ENCODE measurements at places on chromosomes 2 and 18.

- no peak for DNase-seq
Observed at GRCh38 chr2:159195697-159196096, 90.8 kb downstream of the WDSUB1 start.

- no peak for DNase-seq
Observed at GRCh38 chr2:163659224-163659623, 76.6 kb downstream of the FIGN start.

DNA sequence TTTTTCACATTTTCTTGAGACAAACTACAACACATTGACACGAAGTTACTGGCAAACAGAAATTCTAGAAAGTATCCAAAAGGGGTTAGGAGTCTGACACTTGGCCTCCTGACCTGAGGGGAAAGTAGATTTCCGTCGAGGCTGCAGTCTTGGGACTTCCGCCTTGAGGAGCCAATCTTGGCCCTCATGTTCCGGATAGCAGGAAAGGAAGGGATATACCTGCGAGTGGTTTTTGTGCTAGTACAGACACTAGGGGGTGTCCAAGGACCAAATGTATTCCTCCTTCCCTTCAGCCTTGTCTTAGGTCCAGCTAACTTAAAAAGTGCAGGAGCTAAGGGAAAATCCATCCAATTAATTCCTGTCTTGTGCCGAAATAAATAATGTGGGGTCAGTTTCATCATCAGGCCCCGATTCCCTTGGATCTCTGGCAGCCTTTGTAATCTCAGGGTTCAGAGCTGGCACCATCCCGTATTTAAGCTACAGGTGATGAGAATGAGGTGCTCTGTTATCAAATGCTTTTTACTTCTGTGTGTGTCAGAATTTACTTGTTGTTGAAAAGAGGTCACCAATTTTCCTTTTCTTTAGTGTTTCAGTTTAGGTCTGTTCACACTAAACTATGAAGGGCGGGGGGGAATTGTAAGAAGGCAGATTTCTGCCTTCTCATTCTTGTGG lies 330.2 kb upstream of the FANCL start:
- peak; percentile 64 for DNase-seq

DNA sequence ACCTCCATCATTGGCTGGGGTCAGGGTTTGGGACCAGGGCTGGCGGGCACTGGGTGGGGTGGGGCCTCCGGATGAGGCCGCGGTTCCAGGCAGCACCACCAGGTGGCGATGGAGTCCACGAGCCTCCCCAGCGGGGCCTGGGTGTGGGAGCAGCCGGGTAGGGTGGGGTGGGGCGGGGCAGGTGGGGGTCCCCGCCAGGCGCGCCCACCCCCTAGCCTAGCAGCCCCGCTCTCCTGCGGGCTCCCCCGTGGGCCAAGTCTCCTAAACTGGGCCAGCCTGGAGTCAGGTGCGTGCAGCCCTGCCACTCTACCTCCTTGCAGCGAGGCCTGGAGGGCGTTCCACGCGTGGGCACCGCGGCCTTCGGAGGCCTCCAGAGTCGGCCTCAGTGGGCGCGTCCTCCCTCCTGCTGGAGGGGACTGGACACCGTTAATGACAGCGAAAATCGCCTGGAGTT lies 187.5 kb downstream of the TWIST2 start:
- no peak for DNase-seq

- DNase-seq, result no peak
Observed at GRCh38 chr2:171583566-171583965, 61.3 kb downstream of the CYBRD1 start.

DNA sequence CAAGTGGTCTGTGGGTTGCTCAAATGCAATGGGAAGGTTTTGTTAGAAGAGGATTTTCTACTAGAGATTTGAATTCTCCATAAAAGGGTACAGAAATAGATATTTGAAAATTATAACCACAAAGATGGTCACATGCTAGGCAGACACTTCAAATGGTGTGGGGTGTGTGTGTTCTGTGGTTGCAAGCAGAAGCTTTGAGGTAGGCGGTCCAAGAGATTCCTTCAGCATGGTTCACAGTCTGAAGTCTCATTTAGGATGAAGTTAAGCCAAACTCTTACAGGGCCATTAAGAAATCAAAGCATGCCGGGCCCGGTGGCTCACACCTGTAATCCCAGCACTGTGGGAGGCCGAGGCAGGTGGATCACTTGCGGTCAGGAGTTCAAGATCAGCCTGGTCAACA lies 38.3 kb upstream of the RMDN2 start:
- peak; percentile 79 for DNase-seq

Data from fibroblast of skin of right quadriceps (primary cell).